ENCODE measurements at places on chromosomes 5 and 9.

DNA sequence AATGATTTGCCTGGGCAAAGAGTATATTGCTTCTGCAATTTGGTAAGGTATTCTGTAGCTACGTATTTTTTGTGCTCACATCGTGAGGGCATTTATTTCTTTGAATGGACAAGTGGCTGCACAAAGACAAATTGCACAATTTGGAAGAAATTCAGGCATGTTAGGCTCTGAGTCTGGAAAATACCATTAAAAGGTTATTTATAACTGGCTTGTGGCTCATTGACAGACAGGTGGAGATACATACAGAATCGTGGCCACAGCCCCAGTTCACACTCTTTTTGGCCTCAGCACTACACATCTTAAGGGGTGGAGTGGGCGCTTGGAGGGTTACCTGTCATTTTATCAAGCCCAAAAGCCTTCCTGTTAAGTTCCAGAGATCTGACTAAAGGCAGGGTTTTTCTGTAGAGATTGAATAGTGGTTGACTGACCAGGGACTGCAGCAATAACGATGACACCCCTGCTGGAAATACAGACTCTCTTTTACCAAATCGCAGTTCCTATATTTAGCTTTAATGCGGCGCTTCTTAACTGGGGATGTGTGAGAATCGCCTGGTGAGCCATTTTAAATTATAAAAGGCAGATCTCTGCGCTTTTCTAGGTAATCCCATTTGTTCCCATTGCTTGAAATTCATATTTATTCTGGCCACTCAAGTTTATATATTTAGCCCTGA, 14.7 kb downstream of the MAN2A1 start:
- no peak for DNase-seq

- no peak for DNase-seq
Observed at GRCh38 chr5:133393776-133394476, 218.4 kb downstream of the FSTL4 start.

DNA sequence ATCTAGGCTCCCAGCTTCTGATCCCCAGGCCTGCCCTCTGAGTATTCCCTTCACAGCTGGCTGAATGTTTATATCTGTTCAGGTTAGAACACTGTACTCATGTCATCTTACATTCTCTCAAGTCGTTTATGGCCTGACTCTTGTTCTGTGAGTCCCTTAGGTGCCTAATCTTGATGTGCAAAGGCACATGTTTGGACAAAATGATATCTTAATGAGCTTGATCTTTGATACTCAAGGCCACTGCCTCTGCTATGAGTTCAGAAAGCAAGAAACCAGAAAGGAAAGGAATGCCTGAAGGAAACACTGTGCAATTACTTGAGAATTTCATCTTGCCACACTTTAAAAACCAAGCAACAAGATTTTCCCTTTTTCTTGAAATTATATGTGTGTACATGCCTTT, 391.8 kb upstream of the ZNF608 start:
- no peak for DNase-seq

GRCh38 chr9:134894136-134894860, 13.7 kb downstream of the FCN2 start:
- DNase-seq = no peak

GRCh38 chr5:59795141-59795540, 98.4 kb downstream of the PDE4D start:
- DNase-seq = no peak

DNA sequence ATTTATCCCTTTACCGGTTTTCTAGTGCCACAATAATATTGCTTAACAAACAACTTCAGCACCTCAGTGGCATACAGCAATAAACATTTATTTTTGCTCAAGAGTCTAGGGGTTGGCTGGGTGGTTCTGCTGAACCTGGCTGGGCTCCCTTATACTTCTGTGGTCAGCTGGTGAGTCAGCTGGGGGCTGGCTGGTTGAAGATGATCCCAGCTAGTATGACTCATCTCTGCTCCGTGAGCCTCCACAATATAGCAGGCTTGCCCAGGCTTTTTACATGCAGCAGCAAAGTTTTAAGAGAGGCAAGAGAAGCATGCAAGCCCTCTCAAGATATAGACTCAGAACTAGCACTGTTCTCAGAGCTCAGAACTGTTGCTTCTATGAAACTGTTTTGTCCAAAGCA, 523.5 kb upstream of the CLINT1 start:
- peak; percentile 40 for DNase-seq

GRCh38 chr5:87015901-87016300, 251.8 kb upstream of the RASA1 start:
- no peak for DNase-seq

- DNase-seq = no peak
Observed at GRCh38 chr5:35438288-35438687, 179.4 kb upstream of the SPEF2 start.

DNA sequence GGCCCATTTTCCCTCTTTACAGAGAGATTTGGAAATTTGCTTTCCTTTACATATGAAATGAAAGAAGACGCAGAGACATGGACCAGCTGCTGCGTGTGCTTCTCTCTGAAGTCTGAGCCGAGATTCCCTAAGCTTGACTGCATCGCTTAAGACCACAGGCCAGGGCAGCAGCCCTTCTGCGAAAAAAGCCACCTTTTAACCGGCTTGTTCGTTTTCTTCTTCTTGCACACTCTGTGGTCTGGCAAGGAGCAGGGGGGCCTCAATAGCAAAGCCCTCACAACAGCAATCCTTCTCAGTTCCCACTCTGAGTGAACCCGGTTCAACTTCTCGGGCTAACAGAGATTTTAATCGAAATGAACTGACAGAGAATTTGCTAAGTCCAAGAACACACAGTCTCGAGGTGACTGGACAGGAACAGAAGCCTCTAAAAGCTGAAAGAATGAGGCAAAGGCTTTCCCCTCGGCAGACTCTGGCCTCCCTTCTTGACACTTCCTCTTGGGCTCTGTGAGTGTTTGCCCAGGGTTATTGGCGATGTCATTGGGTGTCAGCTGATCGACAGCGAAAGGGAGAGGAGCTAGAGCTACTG, 512.9 kb upstream of the KLF4 start:
- DNase-seq = no peak

GRCh38 chr5:76490960-76491359, 87.9 kb downstream of the IQGAP2 start:
- DNase-seq = no peak

DNA sequence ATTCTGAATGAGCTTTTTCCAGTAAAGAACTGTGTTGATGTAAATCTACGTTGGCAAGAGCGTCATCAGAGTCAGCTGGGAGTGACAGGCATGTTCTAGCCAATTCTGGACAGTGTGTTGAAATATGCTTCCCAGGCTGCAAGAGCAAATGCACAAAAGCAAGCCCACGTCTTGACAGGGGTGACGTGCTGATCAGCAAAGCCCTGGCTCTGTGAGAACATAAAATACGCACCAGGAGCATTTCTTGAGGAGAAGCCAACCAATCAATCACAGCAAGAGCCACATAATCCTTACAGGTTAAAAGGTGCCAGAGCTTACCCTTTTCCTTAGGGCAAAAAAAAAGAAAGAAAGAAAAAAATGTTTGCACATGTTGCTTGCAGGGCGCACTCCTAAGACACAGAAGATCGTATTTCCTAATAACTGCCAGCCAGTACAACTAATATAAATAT, 148.1 kb downstream of the PDE4D start:
- no peak for DNase-seq

DNA sequence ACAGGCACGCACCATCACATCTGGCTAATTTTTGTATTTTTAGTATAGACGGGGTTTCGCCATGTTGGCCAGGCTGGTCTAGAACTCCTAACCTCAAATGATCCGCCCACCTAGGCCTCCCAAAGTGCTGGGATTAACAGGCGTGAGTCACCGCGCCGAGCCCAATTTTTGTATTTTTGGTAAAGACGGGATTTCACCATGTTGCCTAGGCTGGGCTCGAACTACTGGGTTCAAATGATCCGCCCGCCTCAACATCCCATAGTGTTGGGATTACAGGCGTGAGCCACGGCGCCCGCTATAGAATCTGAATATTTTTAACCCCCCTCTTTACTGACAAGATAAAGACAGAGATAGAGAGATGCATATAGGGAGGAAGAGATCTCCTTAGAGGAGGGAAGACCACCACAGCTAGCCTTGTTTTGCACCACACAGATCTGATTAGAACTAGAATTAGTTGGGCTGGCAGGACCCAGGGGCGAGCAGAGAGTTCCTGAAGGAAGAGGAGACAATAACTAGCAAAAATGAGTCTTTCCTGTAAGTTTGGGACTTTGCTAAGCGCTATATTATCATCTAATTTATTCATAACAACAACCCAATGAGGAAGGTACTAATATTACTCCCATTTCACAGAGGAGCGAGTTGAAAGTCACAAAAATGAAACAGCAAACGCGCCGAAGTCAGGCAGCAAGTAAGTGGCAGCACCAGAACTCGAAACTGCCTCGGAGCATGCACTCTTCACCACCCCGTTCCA, 1.5 kb upstream of the ANKHD1 start:
- no peak for DNase-seq

- DNase-seq = no peak
Observed at GRCh38 chr5:98206566-98206965, 566.9 kb upstream of the RGMB start.

- no peak for DNase-seq
Observed at GRCh38 chr9:2817999-2818803, 25.7 kb downstream of the PUM3 start.

DNA sequence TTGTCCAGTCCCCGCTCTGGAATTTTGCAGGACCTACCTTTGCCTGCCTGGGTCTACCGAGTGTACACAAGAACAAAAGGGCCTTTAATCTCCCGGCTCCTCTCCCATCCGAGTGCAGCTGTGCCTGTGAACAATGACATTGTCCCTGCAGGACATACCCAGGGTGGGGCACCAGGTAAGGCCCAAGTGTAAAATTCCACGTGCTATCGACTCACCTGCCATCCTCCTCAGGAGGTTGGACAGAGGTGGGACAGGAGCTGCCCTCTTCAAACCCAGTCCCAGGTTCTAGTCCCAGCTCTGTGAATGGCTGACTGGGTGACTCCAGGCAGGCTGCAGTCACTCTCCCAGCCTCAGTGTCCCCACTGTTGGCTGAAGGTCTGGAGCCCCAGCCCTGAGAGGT, 159.6 kb upstream of the ALDH1B1 start:
- DNase-seq = no peak

DNA sequence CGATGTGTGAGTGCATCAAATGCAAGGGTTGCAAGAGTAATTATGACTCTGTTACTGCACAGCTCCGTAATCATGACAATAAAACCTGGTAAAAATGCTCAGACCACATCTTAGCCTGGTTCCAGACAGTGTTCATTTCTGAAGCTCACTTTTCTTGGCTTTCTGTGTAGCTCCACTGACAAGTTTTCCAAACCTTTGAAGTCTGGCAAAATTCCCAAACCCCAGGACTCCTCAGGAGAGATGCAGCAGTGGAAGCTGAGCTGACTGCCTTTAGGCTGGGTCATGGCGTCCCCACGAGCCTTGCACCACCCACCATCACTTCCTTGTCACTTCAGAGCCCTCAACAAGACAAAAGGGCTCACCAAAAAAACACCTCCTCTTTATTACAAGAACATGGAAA, 131.6 kb upstream of the TAS2R1 start:
- DNase-seq = no peak

DNA sequence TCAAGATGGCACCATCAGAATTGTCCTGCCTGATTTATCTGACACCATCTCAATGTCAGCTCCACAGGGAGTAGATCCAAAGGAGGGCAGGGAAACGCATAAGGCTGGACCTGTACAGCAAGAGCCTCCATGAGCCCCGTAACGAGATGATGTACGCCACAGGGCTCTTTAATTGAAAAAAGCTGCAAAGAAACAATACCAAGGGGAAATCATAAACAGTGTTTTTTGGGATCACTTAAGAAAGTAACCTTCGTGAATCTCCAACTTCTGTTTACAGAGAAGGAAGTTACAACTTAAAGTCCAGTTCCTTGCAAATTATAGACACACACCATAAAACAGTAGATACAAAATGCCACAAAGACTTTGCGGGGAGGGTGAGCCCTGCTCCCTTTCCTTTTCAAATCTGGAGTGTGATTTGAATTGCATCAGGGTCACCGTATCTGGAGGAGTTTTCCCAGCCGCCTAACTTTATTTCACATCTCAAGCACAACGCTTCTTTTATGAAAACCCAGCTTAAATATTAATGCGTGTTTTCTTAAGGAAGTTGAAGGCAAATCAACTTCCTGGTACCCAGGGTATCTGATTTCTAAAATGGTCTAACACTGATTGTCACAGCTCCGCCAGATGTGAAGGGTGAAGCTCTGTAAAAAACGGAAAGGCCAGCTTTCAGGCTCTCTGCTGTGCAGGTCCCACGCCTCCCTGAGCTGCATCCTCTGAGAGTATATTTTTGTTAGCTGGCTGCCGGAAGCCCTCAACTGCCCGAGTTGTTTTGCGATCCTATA, 88.9 kb downstream of the EBF1 start:
- peak; percentile 46 for DNase-seq

DNA sequence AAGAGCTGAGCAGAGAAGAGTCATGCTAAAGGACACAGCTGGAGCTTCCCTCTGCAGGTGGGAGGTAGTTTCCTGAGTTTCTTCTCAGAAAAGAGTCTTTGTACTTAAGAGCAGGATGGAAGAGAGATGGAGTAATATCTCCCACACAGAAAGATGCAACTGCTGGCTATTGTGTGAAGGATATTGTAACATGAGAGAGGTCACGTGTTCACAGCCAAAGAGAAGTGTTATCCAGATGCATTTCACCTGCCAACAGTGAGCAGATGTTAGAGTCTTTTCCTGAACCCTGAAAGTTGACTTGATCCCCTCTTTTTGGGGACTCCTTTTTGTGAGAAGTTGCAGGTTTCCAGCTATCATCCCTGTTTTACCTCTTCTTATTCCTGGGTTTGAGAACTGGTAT, 14.0 kb upstream of the TRIO start:
- no peak for DNase-seq

GRCh38 chr9:96596601-96597111, 23.0 kb downstream of the CDC14B start:
- DNase-seq = no peak

- no peak for DNase-seq
Observed at GRCh38 chr5:148915224-148915817, 88.9 kb downstream of the ADRB2 start.

GRCh38 chr5:56986626-56986947, 34.7 kb upstream of the MIER3 start:
- no peak for DNase-seq

DNA sequence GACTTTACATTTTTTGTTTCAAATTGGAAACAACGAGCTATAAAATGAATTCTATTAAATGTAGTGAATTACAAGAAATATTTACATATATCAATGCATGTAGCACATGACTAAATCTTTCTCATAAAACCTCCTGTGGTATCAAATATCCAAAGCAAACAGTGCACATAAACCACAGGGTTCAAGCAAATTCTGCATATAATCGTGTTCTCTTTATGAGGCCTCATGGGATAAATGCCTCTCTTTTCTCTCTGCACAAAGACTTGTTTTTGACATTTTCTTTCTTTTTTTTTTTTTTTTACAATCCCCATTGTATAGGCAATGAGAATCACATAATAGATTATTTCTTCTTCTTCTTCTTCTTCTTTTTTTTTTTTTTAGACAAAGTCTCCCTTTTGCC, 1117.2 kb upstream of the DMAC1 start:
- DNase-seq = no peak
